ENCODE measurements at places on chromosomes 3 and 15. TPM values are rescaled to one million over a fixed set of nuclear protein-coding genes. Genes with fewer than 3 reads are reported as not detected.

- no peak for DNase-seq
These were observed 28.6 kb upstream of the KBTBD12 start for GRCh38 chr3:127886231-127886955.

DNA sequence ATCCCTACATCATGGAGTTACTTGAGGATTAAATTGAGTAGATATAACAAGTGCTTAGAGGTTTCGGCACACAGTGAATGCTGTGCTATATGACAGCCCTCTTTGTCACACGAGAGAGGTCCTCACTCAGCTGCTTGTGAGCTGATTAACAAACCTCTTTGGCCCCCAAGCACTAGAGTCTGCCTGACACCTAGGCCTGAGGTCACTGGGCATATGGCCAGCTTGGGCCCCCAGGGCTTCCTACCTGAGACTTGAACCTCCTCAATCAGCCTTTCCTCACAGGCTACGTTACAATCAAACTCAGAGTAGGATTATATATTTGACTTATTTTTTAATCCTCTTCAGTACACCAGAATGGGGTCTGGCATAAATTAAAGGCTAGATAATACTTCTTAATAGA is 88.8 kb downstream of the WDR72 start:
- no peak for DNase-seq

GRCh38 chr15:80698676-80699075 is 3.6 kb downstream of the ABHD17C start:
- no peak for DNase-seq

GRCh38 chr3:195097331-195098255 is 173.4 kb downstream of the XXYLT1 start:
- DNase-seq, result no peak

DNA sequence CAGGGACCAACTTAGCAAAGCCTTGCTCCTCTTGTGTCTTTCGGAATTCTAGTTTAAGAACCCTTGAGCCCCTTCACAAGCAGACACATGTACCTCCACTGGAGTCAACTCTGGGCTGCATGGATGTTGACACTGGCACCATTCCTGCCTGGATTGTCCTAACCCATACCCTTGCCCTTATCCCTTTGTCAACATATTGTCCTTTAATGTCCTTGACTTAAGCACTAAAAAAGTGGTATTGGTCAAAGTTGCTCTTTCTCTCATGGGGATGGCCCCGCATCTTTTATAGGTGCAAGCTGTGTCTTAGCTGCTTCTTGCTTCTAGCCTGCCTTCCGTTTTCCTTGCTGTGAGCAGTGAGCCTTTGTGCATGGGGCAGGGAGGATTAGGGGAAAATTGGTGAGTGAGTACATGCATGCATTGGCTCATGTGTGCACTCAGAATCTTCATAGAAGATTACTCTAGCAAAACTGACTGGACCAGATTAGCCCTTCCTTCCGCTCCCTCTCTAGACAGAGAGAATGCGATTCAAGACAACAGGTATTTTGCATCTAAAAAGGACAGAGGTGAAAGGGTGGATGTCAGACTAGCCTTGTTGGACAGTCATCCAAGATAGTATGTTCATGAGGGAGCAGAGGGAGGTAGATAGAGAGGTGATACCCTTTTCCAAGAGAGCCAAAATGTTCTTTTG is 42.4 kb downstream of the TGFBR2 start:
- no peak for DNase-seq

The CSPG4 gene
- total RNA-seq, result 2.9 TPM

The PYGO1 gene
- total RNA-seq, result 1.8 TPM

All from PC-3 (cell line).